ENCODE measurements at places on chromosomes 5 and 9. TPM values are rescaled to one million over a fixed set of nuclear protein-coding genes. Genes with fewer than 3 reads are reported as not detected.

- DNase-seq, result peak; percentile 11
Measured at GRCh38 chr5:97297063-97297703, 114.1 kb upstream of the RIOK2 start.

DNA sequence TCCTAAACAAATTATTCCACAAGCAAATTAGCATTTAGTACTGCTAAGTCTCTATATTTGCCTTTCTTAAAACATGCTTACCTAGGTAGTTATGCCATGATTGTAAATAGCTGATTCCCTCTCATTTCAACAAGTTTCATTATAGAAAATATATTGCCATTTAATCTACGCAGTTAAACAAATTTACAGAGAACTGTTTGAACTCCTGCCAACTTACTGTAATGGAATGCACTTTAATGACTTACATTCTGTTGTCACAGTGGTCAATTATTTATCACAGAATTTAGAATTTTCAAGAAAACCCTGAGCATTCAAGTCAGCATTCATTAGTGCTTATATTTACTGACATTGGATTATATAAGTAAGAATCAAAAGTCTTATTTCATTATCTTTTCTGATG lies 19.6 kb downstream of the SLC38A9 start:
- DNase-seq, result no peak

GRCh38 chr5:50969151-50970031 lies 303.0 kb downstream of the PARP8 start:
- no peak for DNase-seq

GRCh38 chr9:116506685-116507084 lies 180.4 kb upstream of the TRIM32 start:
- DNase-seq, result no peak

OLFM1 gene
- total RNA-seq, result 6.3 TPM

- DNase-seq, result no peak
Measured at GRCh38 chr5:128082551-128083032, 974 bp upstream of the SLC12A2 start.

DNA sequence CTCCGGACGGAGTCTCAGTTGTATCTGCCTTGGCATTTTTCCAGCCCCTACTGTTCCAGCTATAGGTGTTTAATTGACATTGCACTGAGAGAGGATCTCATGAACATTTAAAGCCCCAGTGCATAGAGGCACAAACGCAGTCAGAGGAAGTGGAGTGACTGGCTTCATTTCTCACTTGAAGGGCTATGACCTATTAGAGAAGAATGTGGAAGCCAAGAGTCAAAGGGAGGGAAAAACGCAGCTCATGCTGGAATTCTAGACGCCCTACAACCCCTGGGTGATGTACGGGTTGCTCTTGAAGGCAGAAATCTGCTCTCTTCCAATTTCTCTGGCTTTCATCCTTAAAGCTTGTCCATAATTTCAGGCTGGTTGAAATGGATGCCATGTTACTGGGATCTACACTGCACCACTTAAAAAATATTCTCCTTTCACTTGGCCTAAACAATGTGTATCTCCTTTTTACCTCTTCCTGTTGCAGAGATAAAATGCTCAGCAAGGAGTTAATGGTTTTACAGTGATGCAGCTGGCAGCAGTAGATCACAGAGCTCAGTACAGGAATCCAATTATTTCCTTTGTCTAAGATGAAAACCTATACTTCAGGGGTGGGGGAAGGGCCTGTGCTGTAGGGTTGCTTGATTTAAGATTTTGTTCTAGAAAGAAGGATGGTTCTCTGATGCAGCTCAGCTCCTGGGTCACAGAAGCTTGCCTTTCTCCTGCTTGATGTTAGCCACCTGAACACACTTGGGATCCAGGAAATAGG lies 61.8 kb upstream of the MAMDC2 start:
- peak; percentile 61 for DNase-seq

- no peak for DNase-seq
Measured at GRCh38 chr5:150300496-150301169, 2.1 kb downstream of the ARSI start.

DNA sequence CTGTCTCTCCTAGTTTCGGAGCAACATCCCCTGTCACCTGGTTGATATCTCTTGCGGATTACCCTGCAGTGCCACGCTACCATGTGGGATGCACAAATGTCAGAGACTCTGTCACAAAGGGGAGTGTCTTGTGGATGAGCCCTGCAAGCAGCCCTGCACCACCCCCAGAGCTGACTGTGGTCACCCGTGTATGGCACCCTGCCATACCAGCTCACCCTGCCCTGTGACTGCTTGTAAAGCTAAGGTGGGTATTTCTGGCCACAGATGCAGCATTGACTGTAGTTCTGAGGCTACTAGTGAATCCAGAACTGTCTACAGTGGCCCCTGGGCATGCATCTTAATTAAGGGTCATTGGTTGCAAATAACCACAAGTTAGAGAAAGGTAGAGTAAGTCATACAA lies 50.8 kb downstream of the AQP7 start:
- no peak for DNase-seq

- no peak for DNase-seq
Measured at GRCh38 chr5:69341520-69342161, 9.0 kb upstream of the CCDC125 start.

- DNase-seq, result no peak
Measured at GRCh38 chr5:160175438-160176218, 53.7 kb upstream of the FABP6 start.

DNA sequence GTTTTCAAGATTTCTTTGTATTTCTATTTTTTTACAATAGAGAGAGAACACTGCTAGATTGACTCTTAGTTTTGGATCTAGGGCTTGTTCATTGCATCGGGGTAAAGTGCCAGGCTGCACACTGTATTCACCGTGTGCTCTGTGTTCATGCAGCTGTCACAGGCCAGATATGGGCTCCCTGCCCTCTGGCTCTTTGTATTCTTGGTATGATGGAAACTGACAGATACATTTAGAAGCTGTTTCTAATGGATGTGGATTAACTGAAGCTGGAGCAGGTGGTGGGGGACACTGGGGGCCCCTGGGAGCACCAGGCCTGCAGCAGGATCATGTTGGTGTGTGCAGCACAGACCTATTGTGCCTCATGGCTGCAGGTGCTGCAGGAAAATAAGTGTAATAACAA lies 28.0 kb downstream of the SLC36A1 start:
- DNase-seq, result no peak

DNA sequence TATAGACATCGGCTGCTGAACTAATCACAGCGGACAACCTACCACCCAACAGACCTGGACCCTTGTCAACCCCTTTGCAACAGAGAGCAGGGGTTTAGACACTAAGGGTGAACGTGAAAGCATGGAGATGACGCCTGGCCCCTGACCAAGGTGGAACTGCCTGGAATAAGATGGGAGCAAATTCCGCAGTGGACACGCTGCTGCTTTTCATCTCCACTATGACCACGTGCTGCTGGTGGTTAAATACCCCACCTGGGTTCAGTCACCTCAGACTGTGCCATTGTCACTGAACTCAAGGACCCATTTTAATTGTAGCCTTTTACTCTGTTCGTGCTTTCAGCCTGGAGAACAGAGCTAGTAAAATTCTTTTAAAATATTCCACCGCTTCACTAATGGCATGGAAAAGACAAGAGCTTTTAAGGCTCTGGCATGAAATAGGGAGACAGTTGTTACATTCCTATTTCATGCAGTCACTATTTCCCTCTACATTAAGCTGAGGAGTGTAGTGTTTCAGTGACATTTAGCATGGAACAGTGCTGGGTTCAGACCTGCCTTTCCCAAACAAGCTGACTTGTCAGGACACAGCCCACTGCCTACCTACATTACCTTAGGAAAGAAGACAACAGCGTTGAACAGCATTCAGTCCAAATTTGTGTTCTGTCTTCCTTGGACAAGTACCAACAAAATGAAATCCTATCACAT lies 96.8 kb downstream of the ANKRD18B start:
- DNase-seq, result peak; percentile 61

- peak; percentile 68 for DNase-seq
Measured at GRCh38 chr9:105608721-105609598, 51.0 kb downstream of the FKTN start.

DNA sequence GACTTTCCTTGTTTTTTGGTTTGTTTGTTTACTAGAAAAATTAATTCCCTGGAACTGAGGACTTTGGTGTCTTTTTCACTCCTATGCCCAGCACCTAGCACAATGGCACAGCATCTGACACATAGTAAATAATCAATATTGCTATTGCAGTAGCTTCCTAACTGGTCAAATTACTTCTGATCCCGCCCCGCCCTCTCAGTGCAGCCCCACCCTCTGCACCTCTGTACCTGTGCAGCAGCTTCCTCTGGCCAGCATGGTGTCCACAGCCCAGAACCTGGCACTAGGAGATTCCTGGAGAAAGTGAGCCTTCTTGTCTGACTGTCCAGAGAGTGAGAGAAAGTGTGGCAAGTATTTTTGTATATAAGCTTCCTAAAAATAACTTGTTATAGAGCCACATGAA lies 343.2 kb downstream of the ZNF608 start:
- DNase-seq, result no peak

GRCh38 chr5:106766916-106767315 lies 903.8 kb downstream of the EFNA5 start:
- DNase-seq, result no peak

- peak; percentile 73 for DNase-seq
Measured at GRCh38 chr5:141420855-141421488, at the start of gene PCDHGA11. PCDHGA11 (plus strand) TSS chr5:141421051; CDS start chr5:141421228, 177 bp downstream.

DNA sequence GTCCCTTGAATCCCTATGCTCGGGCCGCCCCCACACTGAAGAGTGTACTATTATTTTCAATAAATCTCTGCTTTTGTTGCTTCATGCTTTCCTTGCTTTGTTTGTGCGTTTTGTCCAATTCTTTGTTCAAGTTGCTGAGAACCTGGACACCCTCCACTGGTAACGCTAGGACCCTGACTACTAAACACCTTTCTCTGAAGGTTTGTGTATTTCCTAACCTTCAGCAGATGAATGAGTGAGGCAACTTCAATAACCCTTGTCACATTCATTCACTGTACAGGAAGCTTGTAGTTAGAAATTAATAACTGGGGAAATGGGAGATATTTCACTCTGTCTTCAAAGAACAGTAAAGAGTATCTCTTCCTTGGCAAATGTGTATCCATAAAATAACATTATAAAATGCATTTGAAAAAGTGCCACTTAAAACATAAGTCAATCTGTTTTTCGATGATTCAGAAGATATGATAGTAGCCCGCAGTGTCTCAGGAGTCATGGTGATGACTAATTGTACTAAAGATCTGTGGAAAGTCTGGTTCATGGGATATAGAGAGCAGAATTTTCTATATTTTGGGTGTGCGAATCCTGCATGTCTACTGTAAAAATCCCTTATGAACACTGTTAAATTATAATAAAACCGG lies 43.2 kb upstream of the ANKH start:
- no peak for DNase-seq

GRCh38 chr9:138042146-138042545 lies 164.6 kb downstream of the CACNA1B start:
- DNase-seq, result no peak

DNA sequence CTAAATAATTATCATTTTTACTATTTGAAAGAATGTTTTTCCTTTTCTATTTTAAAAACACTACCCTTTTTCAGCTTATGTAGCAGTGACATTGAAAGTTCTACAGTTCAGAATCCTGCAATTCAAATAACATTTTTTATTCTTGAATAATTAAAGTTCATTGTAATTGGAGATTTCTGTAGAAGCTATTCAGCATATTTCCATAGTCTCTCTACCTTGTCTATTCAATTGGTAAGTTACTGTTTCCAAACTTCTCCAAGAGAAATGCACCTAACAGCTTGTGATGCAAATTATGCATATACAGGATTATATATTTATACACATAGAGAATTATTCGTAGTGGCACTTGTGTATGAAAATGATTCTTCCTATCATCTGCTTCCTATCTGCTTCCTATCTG lies 149.7 kb upstream of the ARRDC3 start:
- DNase-seq, result no peak

GRCh38 chr9:84296146-84296843 lies 44.3 kb downstream of the SLC28A3 start:
- DNase-seq, result peak; percentile 50

DNA sequence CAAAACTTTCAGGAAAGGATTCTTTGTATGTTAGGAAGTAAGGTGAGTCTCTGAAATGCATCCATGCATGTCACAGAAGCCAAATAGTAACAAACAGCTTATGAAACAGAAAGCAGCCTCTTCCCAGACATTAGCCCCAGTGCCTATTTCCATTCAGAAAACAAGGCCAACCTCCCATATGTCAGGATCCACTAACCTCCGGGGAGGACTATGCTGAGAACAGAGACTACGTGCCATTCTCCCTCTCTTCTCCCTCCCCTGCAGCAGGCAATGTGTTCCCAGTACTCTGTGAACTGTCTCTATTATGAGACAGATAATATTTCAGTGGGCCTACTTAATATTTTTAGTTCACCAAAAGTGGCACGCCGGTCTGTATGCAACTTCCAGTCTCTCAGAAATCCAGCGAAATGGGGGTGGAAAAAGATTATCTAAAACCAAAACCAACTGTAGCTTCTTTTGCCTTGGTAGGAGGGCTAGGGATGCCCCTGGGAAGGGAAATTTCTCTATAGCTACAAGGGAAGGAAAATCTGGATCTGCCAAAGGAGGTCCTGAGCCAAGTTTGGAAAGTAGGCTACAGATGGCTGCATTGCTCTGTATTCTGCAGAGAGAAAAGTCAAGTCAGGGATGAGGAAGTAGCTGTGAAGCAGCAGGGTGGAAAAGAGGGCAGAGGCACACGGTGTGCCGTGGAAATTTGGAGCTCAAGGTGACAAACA lies 42.0 kb downstream of the VLDLR start:
- no peak for DNase-seq

ANKRD18A gene
- total RNA-seq, result 3.7 TPM

DNA sequence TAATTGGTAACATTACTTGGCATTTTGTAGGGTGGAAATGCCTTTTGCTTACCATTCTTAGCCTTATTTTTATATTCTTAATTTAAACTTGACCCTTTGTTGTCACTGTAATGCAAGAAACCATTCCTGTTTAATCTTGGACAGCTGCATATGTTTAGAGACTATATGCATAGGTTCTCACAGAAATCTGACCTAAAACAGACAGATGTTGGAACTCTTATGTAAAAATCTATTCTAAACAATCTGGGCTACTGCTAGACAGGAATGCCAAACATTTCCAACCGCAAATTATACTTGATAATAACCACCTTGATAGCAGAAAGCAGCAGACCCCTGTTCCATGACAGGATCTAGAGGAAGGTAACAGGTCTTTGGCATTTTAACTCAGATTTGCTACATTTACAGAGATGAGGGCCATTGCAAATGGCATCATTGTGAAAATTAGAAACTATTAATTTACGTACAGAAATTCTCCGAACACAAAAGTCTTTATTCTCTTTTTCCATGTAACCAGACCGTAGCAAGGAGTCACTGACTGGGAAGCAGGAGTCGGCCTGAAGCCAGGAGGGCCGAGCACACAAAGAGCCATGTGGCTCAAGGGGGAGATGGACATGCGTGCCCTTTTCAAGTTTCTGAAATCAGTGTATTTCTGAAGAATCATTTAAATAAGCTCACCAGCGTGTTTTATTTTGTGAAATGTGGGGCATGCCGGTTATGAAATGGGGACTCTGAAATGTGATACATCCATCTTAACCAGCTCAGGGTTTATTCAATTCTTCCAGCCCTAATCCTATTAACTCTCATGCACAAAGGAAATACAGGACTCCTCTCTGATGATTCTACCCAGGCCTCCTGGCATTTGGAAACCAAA lies 139.3 kb downstream of the AOPEP start:
- DNase-seq, result no peak

Data from cardiac muscle cell (in vitro differentiated cells and primary cell).